ENCODE measurements at places on chromosomes 1 and 21.

DNA sequence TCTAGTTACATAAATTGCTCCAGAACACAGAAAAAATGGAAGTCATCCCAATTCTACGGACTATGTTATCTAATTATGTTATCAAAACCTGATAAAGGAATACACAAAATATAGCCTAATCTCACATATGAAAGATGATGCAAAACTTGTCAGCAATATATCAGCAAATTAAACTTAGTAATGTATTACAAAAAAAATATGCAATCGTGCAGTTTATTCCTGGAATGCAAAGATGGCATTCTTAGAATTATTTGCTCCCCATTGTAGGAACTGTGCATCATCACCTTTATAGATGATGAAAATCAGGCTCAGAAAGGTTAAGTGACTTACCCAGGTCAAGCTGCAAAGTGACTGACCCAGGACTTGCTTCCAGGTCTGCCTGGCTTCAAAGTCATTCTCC is 7.8 kb downstream of the FOXE3 start:
- DNase-seq = no peak

DNA sequence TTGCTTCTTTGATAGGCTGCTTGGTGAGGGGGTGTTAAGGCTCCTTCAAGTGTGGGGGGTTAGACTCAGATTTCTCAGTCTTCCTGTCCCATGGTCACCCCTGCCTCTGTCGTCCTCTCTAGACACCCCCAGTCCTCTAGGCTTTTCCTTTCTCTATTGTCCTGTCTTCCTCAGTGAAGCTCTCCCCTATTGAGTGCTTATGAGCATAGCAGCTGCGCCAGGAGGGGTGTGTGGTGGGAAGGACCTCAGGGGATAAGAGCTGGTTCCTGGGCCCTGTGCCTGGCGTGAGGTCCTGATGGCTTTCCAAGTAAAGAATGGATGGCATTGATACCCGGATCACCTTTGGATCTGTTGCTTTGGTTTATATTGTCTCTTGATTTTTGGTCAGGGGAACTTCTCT is 69.1 kb downstream of the DIP2A start:
- no peak for DNase-seq

DNA sequence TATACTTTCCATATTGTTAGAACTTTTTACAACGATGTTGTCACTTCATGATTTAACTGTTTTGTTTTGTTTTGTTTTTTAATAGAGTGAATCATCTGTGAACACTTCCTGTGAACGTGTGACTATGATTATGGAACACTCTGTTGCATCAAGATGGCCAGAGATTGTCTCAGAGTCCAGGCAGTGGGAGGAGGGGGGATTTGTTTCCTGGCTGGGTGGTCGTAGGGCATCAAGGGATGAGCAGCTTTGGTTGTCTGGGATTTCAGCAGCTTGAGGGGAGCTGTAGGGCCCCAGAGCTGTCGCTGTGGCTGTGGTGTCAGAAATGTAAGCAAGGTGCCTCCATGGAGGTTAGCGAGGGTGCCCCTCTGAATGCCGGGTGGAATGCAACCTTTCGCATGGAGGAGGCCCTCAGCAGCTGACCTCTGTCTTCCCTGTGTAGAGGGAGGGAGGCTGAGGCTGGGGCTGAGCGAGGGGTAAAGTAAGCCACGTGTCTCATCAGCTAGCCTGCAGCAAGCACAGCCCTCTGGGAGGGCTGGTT is 21.4 kb downstream of the NEK2 start:
- DNase-seq = no peak

DNA sequence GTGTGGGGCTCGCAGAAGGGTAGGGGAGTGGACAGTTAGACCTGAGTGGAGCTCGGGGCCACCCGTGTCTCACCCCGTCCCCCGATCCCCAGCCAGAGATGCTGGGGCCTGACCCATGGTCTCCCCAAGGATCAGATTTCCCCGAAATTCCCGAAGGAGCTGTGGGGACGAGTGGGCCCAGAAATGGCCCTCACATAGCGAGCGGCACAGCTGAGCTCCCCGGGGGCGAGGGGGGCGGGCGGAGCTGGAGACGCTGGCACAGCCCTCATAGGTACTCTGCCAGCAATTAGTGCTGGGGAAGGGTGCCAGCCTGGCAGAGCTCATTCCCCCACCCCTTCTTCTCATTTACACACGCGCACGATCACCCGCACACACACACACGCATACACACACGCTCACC is 9.2 kb downstream of the CASZ1 start:
- no peak for DNase-seq

DNA sequence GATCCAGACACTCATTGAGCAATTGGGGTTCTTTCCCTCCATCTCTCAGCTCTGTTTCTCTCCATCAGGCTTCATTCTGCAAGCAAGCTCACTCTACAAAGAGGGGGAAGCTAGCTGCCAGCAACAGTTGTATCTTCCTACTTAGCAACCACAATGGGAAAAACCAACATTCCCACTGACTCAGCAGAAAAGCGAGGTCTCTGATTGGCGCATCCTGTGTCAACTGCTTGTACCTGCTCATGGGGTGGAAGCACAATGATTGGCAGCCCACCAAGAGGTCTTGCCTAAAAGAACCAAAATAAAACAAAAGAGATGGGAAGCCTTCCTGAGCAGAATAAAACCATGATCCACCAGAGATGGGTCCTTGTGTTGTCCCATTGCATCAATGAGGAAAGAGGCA is 4.0 kb upstream of the CDA start:
- no peak for DNase-seq

DNA sequence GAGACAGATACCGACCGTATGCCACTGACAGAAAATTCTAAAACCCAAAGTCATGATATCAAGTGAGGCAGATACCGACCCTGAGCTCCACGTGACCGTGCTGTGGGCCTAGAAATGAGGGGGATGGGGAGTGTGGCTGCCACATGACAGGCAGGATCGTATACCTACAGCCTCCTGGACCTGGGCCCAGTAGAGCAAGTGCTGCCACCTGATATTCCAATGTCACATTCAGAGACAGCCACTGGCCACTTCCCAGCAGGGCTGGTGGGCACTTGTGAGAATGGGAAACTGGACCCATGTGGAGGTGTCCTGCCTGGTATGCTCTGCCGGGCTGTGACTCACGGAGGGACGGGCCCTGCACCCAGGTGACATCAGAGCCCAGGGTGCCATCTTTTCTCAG is 44.6 kb upstream of the CLDN14 start:
- no peak for DNase-seq

DNA sequence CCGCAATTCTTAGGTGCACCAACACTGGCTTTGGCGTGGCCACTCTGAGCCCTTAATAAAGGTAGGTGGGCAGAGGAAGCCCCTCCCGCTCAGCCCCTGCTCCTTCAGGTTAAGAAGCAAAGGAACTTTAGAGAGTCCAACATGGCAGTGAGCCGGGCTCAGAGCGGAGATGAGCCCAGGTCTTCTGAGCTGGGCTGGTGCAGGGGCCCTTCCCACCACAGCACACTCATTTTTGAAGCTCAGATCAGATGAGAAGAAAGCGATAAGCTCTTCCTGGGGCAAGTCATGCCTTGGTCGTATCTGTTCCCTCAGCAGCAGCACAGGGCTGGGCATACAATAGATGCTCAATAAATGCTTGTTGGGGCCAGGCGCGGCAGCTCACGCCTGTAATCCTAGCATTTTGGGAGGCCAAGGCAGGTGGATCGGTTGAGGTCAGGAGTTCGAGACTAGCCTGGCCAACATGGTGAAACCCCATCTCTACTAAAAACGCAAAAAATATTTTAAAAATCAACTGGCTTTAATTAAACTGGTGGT is 51.1 kb upstream of the TARDBP start:
- DNase-seq = no peak

GRCh38 chr1:81351864-81352263 is 448.9 kb upstream of the ADGRL2 start:
- DNase-seq = no peak

DNA sequence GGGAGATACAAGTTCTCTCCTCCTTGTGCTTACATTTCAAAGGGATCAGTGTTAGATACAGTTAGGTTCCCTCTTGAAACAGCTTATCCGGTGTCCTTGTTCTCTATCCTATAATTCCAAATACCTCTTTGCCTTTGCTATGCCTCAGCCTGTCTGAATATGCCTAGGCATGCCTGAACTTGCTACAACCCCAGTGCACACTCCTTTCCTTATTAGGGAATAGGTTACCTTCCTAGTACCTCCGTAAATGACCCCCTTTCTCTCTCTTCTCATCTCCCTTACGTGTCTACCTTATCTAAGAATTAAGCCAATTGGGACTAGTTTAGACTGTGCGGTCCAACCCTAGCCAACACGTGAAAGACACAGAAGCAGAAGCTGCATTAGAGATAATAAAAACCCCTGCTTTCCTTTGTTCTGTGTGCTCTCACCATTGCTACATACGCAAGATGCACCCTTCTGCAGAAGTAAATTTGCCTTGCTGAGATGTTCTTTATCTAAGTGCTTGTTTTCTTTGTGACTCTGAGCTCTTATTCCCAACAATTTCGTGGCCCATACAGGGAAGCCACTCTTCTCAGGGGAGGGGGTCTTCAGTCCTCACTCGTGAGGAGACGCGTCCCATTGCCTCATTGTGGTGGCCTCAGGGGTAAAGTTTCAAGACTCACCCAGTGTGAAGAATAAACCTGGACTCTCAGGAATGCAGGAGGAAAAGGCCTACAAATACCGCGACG is 802.1 kb downstream of the PLA2G4A start:
- DNase-seq = no peak

GRCh38 chr1:96292141-96292540 is 429.4 kb upstream of the PTBP2 start:
- DNase-seq = no peak
